Activated CD4-positive, CD25-positive, alpha-beta regulatory T cell treated with anti-CD3 and anti-CD28 coated beads, Interleukin-2, amount 50 U/mL, for 24 hours (primary cell): ENCODE measurements at places on chromosomes 4 and X.

DNA sequence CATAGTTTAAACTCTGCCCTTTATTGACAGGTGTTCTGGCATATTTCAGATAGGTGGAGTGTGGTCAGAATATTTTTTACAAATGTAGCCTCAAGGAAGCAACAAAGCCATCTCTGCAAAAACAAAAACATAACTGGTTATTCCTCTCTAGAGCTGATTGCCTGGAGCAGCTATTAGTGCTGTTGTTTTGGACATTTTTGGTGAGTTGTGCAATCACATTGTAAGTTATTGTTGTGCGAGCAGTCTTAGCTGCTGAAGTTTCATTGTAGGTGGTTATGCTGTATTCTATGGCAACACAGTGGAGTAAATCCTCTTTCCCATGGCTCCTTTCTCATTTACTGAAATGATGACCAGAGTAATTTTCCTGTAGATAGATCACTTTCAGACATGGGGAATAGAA is 1413.0 kb downstream of the PCDH7 start:
- ATAC-seq: no peak

GRCh38 chrX:87397103-87397886 is 120.3 kb upstream of the KLHL4 start:
- no peak for ATAC-seq

DNA sequence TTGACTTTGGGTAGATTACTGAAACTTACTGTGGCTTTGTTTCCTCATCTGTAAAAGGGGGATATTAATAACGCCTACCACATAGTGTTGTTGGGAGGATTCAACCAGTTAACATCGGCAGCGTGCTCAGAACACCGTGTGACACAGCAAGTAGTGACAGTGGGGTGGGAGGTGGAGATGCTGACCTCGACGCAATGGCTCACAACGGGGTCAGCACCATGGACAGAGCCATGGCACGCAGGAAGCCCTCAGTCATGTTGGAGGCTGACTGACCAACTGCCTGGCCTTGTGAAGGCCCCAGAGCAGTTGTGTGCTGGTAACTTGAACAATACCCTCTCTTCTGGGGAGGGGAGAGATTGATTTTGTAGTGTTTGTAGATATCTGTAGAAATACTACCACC is 93.2 kb downstream of the WFS1 start:
- no peak for ATAC-seq

DNA sequence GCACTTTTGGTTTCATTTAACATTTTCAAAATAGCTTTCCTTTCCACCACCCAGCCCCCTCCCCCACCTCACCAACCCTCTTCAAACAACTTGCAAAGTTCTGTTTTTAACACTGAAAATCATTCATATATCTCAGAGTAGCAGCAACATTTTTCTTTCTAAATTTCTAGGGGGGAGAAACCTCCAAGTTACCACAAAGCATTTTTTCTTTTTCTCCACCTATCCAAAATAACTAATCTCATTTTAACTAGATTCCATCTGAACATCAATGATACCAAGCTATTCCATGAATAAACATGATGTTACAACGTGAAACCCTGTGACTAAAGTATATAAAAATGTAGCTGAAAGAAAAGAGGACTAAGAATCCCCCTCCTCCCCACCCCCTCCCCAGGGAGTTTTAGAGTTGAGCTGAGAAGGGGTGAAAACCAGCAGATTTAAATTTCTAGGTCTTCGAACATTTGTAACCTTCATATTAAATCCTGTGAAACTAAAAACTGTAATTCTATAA is 5.2 kb downstream of the LDB2 start:
- ATAC-seq: no peak

GRCh38 chrX:136847874-136848273 is 32.7 kb downstream of the RBMX start:
- no peak for ATAC-seq

- ATAC-seq: no peak
Measured at GRCh38 chr4:41647383-41647782, 101.1 kb downstream of the PHOX2B start.

DNA sequence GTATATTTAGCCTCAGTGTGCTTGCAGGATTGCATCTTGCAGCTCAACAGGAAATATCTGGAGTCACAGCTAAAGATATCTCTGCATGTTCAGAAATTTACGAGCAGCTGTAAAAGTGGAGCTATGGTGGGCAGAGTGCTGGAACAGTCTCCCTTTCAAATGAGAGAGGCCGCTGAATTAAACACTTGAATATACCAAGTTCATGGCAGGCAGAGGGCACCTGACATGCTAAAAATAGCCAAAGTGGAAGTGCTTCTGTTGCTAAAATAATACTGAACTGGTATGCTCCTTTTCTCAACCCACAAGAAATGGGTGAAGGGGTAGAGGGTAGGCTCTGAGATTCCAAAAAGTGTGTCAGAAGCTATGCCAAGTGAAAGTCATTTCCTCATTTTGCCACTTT is 98.1 kb downstream of the MGST2 start:
- no peak for ATAC-seq

DNA sequence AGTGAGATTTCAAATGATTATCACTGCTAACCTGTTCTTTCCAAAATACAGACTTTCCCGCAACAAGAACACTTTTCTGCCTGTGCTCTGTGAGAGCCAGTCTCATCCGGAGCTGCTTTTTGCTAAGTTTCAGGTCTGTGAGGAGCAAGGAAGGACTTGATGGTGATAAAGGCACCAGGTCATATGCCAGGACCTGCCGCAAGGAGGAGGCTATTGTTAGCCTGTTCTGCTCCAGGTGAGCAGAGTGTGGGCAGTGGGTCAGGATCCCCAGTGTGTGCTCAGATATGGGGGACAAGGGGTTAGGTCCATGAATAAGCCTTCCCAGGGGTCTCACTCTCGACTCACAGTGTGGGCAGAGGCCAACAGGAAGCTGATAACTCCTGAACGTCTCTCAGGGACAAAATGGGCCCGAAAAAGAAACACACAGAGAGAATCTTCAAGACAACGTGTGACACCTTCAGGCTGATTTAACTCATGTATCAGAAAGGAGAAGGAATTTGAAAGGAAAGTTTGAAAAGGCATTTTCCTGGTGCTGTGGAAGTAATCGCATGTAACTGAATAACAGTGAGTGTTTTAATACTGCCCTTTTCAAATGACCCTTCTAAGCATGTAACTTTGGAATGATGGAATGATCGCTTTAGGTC is 57.7 kb upstream of the PDLIM3 start:
- ATAC-seq: no peak

- no peak for ATAC-seq
Measured at GRCh38 chrX:17435476-17435875, 60.5 kb downstream of the NHS start.

- no peak for ATAC-seq
Measured at GRCh38 chrX:50638123-50638522, 167.5 kb upstream of the DGKK start.

DNA sequence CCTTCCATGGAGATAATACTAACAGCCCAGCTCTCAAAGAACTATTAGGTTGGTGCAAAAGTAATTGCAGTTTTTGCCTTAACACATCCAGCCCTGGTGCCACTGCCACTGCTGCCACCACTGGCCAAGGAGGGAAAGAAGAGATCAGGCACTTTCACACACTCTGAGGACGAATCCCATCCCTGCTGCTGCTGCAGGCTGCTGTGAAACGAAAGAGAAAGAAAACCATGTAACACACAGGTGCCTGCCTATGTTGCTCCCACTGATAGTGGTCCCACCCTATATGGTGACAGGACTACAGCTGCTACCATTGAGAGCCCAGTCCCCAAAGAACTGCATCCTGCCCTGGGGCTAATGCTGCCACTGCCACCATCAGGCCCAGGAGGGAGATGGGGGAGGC is 35.1 kb downstream of the TMLHE start:
- ATAC-seq: peak; percentile 60
